Posterior vena cava (tissue), 2 donors: ENCODE measurements at places on chromosomes 6 and 20. TPM values are rescaled to one million over a fixed set of nuclear protein-coding genes. Genes with fewer than 3 reads are reported as not detected.

SLA2 gene
- total RNA-seq = 0.38 TPM

HUS1B gene
- total RNA-seq = 1.2 TPM

CD93 gene
- total RNA-seq = 79.4 TPM

UNC5CL gene
- 0.42 TPM for total RNA-seq

EPHA7 gene
- 0.24 TPM for total RNA-seq

PRKN gene
- total RNA-seq = 7.6 TPM

FKBP1C gene
- not detected for total RNA-seq

CRYBG1 gene
- total RNA-seq = 4.6 TPM

CYP21A2 gene
- 0.56 TPM for total RNA-seq
